ENCODE measurements at places on chromosomes 11 and 22.

DNA sequence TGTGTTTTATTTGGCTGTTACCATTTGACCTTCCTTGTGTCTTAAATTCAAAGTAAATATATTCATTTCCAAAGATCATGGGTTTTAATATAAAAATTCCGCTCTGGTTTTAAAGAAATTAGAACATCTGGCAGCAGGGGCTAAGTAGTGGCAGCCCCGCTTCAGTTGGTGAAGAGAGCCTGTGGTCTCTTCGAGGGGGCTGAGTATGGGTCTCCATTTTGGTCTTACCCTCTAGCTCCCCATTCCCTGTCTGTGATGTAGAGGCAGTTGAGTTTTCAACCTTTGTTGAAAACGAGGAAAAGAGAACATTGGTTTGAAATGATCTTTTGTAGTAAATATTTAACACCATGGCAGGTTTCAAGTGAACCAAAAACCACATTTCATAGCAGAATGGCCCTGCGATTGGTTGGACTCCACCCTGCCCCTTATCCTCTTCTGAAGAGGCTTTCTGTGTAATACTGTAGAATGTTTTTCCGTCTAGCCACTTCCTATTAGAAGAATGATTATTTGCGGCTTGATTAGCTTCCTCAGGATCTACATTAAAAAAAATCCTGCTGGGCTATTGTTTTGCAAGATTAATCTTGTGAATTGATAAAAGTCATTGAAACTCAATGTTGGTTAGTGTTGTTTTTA lies 17.7 kb downstream of the APLP2 start:
- no peak for DNase-seq

GRCh38 chr22:37260901-37261336 lies 16.9 kb upstream of the RAC2 start:
- DNase-seq: peak; percentile 50

DNA sequence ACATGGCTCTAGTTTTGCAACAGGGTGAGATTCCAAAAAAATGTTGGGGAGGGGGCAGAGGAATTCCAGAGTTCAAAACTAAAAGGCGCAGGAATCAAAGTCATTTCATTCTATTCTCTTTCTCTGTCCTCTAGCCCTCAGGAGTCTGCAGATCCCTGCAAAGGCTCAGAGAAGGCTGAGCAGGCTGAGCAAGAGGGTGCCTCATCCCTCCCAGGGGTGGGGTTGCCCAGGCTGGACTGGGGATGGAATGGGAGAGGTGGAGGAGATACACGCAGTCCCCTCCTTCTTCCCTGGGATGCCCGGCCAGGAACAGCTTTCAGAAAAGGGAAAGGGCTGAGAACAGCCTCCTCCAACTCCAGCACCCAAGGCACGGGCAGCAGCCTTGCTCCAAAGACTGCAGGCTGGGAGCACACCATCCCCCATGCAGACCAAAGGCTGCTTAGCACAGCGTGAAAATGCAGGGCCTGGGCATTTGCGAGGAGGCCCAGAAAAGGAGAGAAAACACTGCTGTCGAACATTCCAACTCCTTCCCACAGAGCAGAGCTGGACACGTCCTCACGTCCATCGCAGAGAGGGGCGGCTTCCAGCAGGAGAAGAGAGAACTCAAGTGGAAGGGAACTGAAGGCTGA lies 51.8 kb downstream of the MN1 start:
- no peak for DNase-seq

- DNase-seq: peak; percentile 74
Measured at GRCh38 chr11:65639623-65640482, 2.0 kb downstream of the SIPA1 start.

GRCh38 chr11:18392434-18393321 lies 1.7 kb upstream of the LDHA start:
- DNase-seq: no peak

- no peak for DNase-seq
Measured at GRCh38 chr11:46259971-46260560, 17.4 kb upstream of the CREB3L1 start.
